Spinal cord (tissue), 10 donors: ENCODE measurements at places on chromosomes 12 and 14. TPM values are rescaled to one million over a fixed set of nuclear protein-coding genes. Genes with fewer than 3 reads are reported as not detected.

AKAP5 gene
- 10.7 TPM for total RNA-seq

MYF5 gene
- not detected for total RNA-seq

PPP1R3E gene
- 15.7 TPM for total RNA-seq

NDRG2 gene
- 301 TPM for total RNA-seq

KRT82 gene
- not detected for total RNA-seq

RNASE9 gene
- not detected for total RNA-seq

PIWIL1 gene
- total RNA-seq, result 0.17 TPM

AICDA gene
- 0.11 TPM for total RNA-seq

BCL11B gene
- 3.0 TPM for total RNA-seq

BHLHE41 gene
- 15.3 TPM for total RNA-seq

NRXN3 gene
- 21.9 TPM for total RNA-seq

DCN gene
- total RNA-seq, result 643 TPM

MYH6 gene
- total RNA-seq, result not detected

RDH12 gene
- total RNA-seq, result 2.0 TPM

TUBA1B gene
- 1,569 TPM for total RNA-seq

CFAP54 gene
- 16.2 TPM for total RNA-seq

TUBA1C gene
- total RNA-seq, result 68.8 TPM

WIF1 gene
- 23.9 TPM for total RNA-seq

GALNT8 gene
- total RNA-seq, result 25.3 TPM

VTI1B gene
- total RNA-seq, result 92.6 TPM

GPR65 gene
- 0.94 TPM for total RNA-seq

CARMIL3 gene
- total RNA-seq, result 10.2 TPM

FANCM gene
- 10.9 TPM for total RNA-seq

WSCD2 gene
- total RNA-seq, result 6.1 TPM

SLC6A13 gene
- 711 TPM for total RNA-seq

SMIM41 gene
- 0.33 TPM for total RNA-seq

RPS6KL1 gene
- total RNA-seq, result 15.9 TPM

TMEM30B gene
- total RNA-seq, result 7.6 TPM

RPGRIP1 gene
- 0.50 TPM for total RNA-seq

CLEC4C gene
- total RNA-seq, result not detected

PRKCH gene
- total RNA-seq, result 30.7 TPM

MGST1 gene
- total RNA-seq, result 20.3 TPM

CIROP gene
- 0.10 TPM for total RNA-seq

PTPN6 gene
- total RNA-seq, result 8.4 TPM

RNASE1 gene
- 99.1 TPM for total RNA-seq

LMNTD1 gene
- total RNA-seq, result 3.0 TPM

EEA1 gene
- total RNA-seq, result 21.5 TPM

SOAT2 gene
- not detected for total RNA-seq

TSPAN8 gene
- total RNA-seq, result 16.1 TPM

ZBTB42 gene
- total RNA-seq, result 2.3 TPM

CCDC184 gene
- 23.2 TPM for total RNA-seq

C12orf43 gene
- total RNA-seq, result 15.6 TPM

TTC9 gene
- total RNA-seq, result 10.0 TPM

TMEM119 gene
- 14.9 TPM for total RNA-seq

PRB3 gene
- total RNA-seq, result not detected

GUCY2C gene
- not detected for total RNA-seq

RHOJ gene
- total RNA-seq, result 11.9 TPM

ACRBP gene
- 0.69 TPM for total RNA-seq

GLS2 gene
- total RNA-seq, result 3.1 TPM

HELB gene
- 4.0 TPM for total RNA-seq

PIP4P1 gene
- 27.1 TPM for total RNA-seq
